ENCODE measurements at places on chromosomes 2 and 18.

- no peaks in the 10 kb centered on the region for H3K27me3 ChIP-seq
- DNase-seq, result no peak
- no peaks in the 10 kb centered on the region for H3K4me1 ChIP-seq
Measured at GRCh38 chr18:8333961-8334360, 275.3 kb upstream of the RAB12 start.

DNA sequence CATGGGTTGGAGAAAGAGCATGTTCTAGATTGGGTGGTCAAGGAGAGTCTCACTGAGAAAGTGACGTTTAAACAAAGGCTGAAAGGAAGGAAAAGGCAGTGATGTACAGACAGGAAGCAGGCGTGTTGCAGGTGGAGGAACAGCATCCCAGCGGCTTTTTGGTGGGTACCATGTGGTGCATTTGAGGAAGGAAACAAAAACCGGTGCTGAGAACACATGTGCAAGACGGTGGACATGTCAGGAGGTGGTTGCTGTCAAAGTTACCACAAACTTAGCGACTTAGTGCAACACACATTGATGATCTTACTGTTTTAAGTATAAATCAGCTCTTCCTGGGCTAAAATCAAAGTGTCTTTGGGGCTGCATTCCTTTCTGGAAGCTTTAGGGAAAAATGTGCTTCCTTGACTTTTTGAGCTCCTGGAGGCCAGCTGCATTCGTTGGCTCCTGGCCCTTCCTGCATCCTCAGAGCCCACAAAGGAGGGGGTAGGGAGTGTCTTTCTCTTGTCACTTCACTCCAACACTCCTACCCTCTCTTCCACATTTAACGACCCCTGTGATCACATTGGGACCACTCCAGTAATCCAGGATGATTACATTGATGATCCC lies 380.6 kb downstream of the FBXO15 start:
- no peak overlapping the region for H3K27ac ChIP-seq
- H3K36me3 ChIP-seq, result no peaks in the 10 kb centered on the region
- no peaks in the 10 kb centered on the region for H3K27me3 ChIP-seq
- no peak for DNase-seq

GRCh38 chr2:37635504-37636380 lies 35.7 kb downstream of the CDC42EP3 start:
- peaks cover 63% of the 10 kb centered on the region for H3K4me1 ChIP-seq
- H3K27ac ChIP-seq, result peak overlapping the region; percentile 89
- H3K36me3 ChIP-seq, result peaks cover 10% of the 10 kb centered on the region

GRCh38 chr18:46378864-46379207 lies 274.7 kb downstream of the HAUS1 start:
- no peak overlapping the region for H3K4me3 ChIP-seq
- H3K4me1 ChIP-seq, result no peaks in the 10 kb centered on the region
- H3K27ac ChIP-seq, result no peak overlapping the region
- DNase-seq, result no peak

Data from T-helper 17 cell (primary cell).